Amygdala (tissue), 56 donors: ENCODE measurements at places on chromosomes 2 and 18.

DNA sequence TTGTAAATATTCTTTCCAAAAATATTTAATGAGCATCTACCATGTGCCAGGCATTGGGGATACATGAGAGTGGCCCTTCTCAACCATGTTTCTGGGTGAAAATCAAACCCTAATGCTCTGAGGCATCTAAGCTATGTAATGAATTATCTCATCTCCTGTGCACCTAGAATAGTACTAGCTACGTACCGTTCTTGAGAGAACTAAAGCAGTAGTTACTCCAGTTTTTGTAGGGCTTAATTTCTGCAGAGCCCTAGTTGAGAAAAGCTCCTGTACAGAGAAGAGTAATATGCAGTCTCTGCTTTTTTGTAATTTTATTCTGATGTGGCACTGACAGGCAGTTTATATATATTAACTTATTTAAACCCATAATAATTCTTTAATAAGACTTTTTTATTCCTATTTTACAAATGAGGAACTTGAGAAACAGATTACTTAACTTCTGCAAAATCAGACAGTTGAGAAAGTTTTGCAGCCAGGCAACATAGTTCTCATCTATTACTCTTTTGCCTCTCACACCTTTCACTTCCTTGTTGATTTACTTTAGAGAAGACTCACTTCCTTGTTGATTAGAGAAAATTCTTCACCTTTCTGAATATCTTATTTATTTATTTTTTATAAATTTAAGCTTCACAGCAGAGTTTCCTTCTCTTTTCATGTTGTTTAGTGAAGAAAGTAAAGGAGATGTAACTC is 3.1 kb downstream of the SPOPL start:
- no peak for DNase-seq

DNA sequence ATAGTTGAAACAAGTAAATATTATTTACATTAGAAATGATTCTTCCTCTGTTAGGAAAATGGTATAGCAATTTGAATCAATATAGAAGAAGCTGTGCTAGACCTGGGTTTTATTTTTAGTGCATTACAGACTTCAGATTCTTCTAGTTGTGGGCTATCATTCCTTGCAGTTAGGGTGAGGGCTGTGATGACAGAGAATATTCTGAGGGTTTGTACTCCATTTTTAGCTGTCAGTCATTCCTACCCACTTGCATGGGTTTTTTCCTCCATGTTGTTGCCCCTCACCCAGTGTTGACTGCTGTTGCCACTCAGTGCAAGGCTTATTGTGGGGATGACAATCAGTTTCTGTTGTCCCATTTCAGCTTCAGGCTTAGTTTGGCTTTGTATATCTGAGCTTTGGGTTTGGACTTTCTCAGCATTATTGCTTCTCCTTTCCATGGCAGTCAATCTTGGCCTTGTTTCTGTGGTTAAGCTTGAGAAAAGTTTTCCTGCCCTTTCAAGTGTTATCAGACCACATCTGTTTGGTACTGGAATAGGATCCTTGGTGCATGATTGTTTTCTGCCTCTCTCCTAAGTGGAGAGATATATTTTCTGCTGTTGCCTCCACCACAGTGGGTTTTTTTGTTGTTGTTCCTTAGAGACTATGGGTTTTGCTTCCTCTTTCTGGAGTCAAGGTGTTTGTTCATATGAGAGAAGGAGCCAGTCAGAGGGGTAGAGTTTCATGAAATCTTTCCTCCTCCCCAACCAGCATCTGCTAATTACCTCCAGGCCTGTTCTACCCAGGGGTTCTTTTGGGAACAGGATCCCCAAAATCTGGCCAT is 312.7 kb upstream of the CWC22 start:
- DNase-seq = no peak

DNA sequence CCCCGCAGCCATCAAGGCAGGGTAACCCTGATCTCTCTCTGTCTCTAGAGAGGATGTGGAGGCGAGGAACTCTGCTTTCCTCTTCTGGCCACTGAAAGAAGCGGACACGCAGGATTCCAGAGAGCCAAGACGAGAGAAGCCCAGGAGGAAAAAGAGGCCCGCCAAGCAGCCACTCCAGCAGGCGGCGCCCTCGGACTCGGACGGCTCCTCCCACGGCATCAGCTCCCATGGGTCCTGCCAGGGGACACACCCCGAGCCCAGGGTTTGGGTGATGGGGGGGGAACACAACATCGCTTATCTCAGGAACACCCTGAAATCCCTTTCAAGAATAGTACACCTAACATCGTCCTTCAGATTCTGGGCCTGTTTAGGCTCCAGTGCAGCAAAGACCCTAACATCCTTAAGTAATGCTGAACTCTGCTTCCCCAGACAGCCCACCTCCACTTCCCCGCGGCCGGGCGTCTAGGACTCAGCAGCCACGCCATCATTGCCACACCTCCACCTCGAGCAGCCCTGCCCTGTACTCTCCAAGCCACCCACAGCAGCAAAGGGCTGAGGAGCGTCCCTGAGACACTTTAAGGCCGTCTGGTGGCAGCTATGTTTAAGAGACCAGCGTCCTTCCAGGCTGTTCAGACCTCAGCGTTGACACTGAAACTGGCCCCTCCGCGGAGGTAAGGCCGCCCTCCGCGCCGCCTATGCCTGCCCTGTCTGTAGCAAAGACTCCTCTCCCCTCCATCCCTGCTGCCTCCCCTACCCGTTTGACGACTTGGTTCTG is 34.3 kb upstream of the CNGA3 start:
- DNase-seq = no peak

GRCh38 chr18:61531182-61531581 is 198.0 kb downstream of the CDH20 start:
- peak; percentile 17 for DNase-seq

- DNase-seq = no peak
Observed at GRCh38 chr2:146659976-146660375, 1184.9 kb upstream of the ACVR2A start.

- no peak for DNase-seq
Observed at GRCh38 chr18:31591628-31592027, at the start of gene TTR. Gene TTR (plus strand): TSS chr18:31591877. CDS start chr18:31591903, 26 bp downstream.

GRCh38 chr18:43279015-43279744 is 1.9 kb upstream of the SYT4 start:
- peak; percentile 16 for DNase-seq

DNA sequence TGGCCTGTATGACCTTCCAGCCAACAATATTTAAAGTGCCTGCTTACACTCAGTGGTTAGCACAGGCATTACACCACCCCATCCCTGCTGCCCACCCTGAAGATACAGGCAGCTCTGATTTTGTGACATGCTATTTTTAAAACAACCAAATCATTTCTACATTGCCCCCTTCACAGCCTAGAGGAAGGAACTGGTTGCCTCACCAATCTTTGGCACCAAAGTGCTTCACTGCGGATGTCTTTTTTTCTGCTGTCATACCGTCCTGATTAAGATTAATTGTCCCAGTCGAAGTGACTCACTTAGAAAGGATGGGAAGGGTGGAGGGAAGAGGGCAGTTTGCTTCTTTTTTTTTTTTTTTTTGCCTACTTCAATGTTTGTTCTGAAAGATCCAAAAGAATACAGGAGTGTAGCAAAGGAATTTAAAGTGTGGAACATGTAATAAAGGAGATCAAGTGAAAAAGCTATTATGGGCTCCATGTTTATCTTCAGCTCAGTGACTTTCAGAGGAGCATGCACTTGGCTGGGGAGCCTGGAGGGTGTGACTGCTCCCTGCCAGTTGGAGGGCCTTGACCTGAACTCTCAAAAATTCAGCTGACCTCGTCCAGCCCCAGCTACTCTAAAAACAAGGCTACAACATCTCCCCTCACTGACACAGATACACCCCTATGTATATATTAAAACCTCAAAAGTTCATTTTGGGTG is 501.1 kb upstream of the TNP1 start:
- no peak for DNase-seq

DNA sequence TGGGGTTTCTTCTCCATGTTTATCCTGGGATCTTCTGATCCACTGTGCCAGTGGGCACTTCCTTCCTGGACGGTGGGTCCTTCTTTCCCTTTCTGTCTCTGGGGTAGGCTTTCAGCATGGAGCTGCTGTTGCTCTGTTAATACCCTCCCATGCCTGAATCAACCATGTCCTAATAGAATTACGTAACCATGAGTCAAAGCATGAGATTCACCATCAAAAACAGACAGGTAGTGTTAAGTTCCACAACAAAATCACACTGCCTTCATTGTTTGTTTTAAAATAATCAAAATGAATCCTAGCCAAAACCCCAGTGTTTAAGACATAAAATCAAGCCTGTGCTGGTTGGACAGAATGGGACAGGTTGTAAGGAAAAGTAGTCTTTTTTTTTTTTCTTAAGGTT is 37.5 kb downstream of the GNAL start:
- no peak for DNase-seq

DNA sequence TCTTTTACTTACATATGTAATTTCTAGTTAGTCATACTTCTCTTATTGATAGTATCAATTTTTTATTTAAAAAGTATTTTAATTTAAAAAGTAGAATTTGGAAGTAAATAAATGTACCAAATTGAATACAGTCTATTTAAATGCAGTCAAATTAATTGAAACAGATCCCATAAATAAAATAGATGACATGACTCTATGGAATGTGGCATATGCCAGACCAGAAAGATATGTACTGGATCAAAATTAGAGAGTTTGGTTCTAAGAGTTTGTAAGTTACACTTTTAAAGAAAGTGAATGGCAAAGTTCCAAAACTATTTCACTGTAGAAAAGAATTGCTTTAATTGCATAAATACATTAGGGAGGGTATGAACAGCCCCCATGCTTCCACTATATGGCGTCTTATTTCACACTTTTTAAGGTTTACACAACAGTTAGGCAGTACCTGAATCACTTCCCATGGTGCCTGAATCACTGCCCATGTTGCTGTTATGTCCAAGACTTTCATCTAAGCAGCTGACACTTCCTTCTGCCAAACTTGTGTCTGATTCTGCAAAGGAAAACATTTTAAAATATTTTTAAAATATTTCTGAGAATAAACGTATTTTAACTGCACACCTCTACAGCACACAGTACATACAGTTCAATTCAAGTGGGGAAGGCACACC is 25.2 kb downstream of the IFIH1 start:
- no peak for DNase-seq

DNA sequence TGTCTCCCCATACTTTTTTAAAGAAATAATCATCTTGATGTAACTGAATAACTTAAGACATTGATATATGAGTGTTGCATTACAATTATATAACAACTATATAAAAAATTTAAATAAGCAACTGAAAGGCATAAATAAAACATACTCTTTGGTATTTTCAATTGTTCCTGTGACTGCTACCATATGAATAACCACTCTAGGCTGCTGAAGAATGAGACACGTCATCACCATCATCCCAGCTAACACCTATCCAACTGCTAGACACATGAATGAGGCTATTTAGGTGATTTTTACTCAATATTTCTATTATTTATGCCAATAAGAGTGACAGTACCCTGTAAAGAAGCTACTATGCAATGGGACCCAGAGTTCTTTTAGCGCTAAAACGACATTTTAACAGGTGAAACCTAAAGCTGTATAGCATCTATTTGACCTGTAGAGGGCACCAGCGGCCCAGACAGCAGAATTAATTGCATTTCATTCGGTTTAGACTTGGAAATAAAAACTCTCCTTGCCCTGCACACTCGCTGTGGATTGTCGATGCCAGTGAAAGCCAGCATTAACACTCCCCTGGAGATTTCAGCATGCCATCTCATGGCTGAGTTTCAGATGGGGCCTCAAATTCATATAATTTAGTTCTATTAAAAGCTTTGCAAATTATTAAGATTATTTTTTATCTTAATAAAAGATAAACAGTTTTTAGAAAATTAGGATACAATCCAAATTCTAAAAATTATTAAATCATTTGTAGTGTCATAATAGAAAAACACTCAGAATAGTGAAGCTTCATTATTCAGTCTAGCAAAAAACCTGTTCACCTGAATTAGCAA is 89.4 kb upstream of the MAP2 start:
- peak; percentile 72 for DNase-seq

DNA sequence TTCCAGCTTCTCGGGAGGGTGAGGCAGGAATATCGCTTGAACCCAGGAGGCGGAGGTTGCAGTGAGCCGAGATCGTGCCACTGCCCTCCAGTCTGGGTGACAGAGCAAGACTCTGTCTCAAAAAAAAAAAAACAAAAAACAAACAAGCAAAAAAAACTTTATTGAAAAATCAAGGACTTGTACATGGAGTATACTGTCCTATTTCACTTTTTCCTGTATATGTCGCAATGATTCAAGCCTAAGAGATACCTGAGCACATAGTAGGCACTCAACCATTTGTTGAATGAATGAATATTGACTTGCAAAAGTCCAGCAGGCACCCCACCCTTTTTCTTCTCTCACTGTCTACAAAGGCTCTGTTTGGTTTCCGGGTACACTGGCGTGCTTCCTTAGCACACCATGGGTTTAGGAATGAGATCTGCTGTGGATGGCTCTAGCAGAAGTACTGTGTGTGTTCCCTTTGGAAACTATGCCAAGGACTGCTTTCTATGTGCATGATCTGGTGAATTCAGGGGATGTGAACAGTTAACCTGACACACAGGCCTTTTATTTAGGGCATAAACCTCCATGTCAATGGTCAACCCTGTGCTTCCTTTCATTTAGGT is 6.1 kb downstream of the APCDD1 start:
- DNase-seq = no peak

DNA sequence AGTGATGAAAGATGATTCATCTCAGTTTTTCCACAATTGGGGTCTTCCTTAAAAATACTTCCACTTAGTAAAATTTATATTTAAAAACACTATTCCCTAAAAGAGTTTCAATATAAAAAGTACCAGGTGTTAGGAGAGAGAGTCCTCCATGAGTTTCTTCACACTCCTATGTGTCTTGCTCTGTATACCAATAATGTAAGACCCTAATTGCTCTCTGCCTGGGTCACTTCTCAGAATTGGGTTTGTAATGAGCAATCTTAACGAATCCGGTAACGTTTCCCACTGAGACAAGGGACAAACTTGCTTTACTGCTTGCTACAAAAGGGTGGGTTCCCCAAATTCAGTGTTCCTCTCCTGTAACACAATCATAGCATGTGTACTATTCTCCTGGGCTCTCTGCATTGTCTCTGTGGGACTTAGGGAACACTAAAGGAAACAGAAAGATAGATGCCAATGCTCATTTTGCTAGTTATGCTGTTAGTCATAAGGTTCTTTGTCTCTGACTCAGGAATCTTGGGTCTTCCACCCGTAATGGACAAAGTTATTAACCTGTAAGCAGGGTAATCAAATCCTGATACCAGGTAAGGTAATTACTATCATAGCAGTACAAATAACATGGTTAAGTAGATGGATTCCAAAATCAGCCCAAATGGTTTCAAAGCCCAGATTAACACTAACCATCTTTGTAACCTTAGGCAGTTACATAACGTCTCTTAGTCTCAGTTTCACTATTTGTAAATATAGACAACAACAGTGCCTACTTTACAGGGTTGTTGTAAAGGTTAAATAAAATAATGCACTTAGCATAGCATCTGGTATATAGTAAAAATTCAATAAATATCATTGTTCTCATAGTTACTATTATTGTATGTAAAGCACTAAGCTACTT is 46.3 kb downstream of the ITSN2 start:
- DNase-seq = no peak

GRCh38 chr2:26807788-26808460 is 22.1 kb downstream of the CENPA start:
- no peak for DNase-seq
